Jurkat, Clone E6-1 (cell line): ENCODE measurements at places on chromosomes 4 and X.

- no peak for DNase-seq
These were observed 1052.6 kb downstream of the RPA4 start for GRCh38 chrX:97936296-97936695.

DNA sequence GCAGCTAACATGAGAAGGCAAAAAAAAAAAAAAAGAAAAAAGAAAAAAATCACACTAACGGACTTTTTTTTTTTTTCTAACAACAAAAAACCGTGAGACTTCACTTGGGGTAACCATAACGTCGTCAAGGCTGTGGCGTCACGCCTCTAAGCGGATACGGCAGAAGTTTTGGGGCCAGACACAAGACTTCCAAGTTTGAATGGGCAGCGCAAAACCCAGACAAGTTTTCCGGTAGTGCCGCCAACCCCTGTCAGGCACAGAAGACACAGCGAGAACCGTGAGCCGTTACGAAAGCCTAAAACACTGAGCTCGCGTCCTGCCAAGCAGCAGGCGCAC lies 556 bp upstream of the SMARCA5 start:
- no peak for DNase-seq

GRCh38 chr4:54585321-54586000 lies 72.3 kb upstream of the KIT start:
- DNase-seq, result no peak

- DNase-seq, result peak; percentile 15
These were observed 31.1 kb upstream of the WDR17 start for GRCh38 chr4:176034499-176034898.

DNA sequence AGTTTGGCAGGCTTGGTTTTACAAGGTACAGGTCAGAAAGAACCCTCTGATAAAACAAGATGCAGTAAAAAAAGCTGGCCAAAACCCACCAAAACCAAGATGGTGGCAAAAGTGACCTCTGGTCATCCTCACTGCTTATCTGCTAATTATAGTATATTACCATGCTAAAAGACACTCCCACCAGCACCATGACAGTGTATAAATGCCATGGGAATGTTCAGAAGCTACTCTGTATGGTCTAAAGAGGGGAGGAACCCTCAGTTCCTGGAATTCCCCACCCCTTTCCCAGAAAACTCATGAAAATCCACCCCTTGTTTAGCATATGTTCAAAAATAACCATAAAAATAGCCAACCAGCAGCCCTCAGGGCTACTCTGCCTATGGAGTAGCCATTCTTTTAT lies 38.1 kb upstream of the CXCL13 start:
- no peak for DNase-seq

- no peak for DNase-seq
These were observed 140.0 kb downstream of the GASK1B start for GRCh38 chr4:158032733-158033415.

DNA sequence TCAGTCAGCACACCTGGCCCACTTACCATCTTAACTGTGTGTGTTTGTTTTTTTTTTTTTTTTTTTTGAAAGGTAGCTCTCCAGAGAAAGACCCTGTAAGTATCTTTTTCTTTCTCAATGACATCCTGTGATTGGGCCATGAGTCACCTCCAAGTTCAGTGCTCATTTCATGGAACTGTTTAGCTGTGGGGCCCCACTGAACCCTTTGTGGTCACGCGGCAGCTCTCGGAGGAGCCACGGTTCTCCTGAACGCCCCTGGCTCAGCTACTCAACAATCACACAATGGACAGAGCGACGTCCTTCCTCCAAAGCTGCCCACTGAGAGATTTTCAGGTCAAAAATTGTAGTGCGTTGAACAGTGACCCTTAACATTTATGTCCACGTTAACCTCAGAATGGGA lies 14.2 kb upstream of the IL3RA start:
- no peak for DNase-seq

GRCh38 chrX:5702890-5703289 lies 525.8 kb downstream of the NLGN4X start:
- no peak for DNase-seq

DNA sequence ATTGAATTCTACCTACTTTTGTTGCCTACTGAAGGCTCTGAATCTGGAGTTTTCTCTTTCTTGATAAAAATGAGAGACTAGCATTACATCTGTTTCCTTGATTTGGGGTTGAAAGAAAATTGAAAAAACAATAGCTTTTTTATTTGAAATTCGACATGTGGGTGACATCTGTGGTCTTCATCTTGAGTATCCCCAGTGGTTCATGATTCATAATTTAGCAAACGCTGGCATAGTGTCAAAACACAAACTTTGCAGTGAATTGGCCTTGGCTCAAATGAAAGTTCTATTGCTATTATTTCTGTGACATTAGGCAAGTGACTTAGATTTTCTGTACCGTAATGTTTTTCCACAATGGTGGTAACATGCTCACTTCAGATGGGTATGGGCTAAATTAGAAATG lies 747.6 kb downstream of the PCDH7 start:
- DNase-seq, result no peak
